ENCODE measurements at places on chromosomes 6 and 20.
A peak's percentile ranks its signal among the peaks of the same experiment; 100 is the strongest.

- H3K4me3 ChIP-seq = no peak overlapping the region
- H3K27me3 ChIP-seq = no peaks in the 10 kb centered on the region
- no peak overlapping the region for H3K27ac ChIP-seq
- no peak for DNase-seq
Observed at GRCh38 chr20:63752411-63753101, 13.0 kb downstream of the SLC2A4RG start.

DNA sequence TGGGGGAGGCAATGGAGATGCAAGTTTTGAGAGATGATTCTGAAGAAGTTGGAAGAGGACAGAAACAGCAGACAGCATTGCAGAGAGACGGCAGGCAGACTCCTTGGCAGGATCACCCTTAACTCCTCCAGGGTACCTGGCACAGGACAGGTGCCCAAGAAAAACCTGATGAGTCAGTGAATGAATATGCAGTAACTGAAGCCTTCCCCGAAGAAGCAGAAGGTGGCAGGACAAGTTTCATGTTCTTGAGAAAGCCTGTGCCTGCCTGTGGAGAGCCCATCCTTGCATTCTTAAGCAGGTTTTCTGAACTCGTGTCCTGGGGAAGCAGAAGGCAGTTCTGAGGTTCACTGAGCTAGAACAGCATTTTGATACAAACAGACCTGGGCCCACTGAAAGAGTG is 79.6 kb upstream of the SASH1 start:
- no peak for DNase-seq
- H3K36me3 ChIP-seq = no peaks in the 10 kb centered on the region
- H3K27ac ChIP-seq = no peak overlapping the region
- H3K4me3 ChIP-seq = no peak overlapping the region

DNA sequence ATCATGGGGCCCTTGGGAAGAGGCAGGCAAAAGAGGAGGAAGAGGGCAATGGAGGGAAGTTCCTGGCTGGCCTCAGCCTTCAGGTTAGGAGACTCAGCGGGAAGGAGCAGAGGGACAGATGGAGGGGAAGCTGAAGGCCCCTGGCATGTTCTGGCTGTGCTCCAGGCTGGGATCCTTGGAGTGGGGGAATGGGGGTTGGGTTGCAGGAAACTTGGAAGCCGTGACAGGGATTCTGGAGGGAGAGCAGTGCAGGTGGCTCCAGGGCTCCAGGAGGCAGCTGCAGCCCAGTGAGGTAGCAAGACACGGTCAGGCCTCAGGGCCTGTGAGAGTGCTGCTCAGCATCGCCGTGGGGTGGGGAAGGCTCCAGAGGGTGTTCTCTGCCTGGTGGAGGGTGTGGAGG is 64.6 kb upstream of the SCP2D1 start:
- H3K36me3 ChIP-seq = no peaks in the 10 kb centered on the region
- DNase-seq = no peak
- no peak overlapping the region for H3K4me3 ChIP-seq
- H3K27me3 ChIP-seq = no peaks in the 10 kb centered on the region

DNA sequence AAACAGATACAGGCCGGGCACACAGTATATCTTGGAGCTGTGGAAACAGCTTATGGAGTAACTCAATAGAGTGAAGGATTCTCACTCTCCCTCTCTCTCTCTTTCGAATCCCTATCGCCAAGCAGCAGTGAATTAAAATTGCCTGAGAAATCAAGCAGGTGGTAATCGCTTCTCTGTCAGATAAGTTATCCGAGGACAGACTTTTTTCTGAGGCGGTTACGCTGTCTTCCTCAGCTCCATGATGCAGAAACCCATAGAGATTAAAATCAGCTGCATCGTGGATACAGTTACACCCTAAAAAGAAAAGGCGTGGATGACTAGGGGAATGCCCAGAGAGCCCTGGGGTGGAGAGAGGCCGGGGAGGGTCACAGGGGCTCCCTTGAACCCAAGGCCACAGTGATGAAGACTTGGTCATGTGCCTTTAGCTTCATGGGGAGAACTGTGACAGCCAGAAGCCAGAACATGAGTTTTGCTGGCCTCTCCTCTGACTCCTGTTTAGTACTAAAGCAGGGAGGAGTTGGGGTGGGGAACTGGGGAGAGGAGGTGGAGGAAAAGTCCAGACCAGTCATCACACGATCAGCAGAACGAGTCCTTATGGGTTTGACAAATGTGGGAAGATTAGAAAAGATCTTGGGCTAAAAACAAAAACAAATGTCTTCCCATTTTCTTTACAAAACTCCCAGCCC is 138.8 kb upstream of the JARID2 start:
- no peak for DNase-seq
- no peak overlapping the region for H3K27ac ChIP-seq
- peaks cover 2% of the 10 kb centered on the region for H3K4me1 ChIP-seq

GRCh38 chr6:38169977-38170526 is 350.5 kb downstream of the ZFAND3 start:
- no peaks in the 10 kb centered on the region for H3K27me3 ChIP-seq
- no peaks in the 10 kb centered on the region for H3K36me3 ChIP-seq
- H3K4me1 ChIP-seq = no peaks in the 10 kb centered on the region
- no peak overlapping the region for H3K27ac ChIP-seq
- no peak overlapping the region for H3K4me3 ChIP-seq

DNA sequence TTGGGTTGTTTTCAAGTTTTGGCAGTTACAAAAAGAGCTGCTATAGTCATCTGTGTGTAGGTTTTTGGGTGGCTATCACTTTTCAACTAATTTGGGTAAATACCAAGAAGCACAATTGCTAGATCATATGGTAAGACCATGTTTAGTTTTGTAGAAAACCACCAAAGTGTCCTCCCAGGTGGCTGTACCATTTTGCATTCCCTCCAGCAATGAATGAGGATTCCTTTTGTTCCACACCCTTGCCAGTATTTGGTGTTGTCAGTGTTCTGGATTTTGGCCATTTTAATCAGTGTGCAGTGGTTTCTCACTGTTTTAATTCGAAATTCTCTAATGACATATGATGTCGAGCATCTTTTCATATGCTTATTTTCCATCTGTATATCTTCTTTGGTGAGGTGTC is 457.5 kb upstream of the ARID1B start:
- H3K27ac ChIP-seq = no peak overlapping the region
- no peak for DNase-seq
- no peak overlapping the region for H3K4me3 ChIP-seq
- H3K36me3 ChIP-seq = no peaks in the 10 kb centered on the region
- H3K4me1 ChIP-seq = no peaks in the 10 kb centered on the region
- no peaks in the 10 kb centered on the region for H3K27me3 ChIP-seq

DNA sequence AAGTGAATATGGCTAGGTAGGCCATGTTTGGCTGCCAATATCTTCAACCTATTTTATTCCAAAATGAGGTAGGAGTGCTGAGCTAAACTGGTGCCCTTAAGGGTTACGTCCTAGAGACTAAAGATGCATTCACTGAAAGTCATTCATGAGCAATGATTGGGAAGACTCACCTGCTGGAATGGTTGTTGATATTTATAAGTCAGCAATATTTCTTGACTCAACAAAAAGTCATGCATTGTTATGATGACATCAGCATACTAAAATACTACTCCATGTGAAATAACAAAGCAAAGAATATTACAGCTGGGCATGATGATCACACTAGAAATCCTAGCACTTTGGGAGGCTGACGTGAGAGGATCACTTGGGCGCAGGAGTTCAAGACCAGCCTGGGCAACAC is 17.6 kb upstream of the NUP153 start:
- H3K4me1 ChIP-seq = no peaks in the 10 kb centered on the region
- no peak overlapping the region for H3K4me3 ChIP-seq
- H3K27me3 ChIP-seq = peaks cover 12% of the 10 kb centered on the region
- no peaks in the 10 kb centered on the region for H3K36me3 ChIP-seq
- no peak for DNase-seq

GRCh38 chr6:37134036-37134395 is 35.9 kb upstream of the PIM1 start:
- no peaks in the 10 kb centered on the region for H3K36me3 ChIP-seq
- DNase-seq = no peak
- H3K4me1 ChIP-seq = peaks cover 21% of the 10 kb centered on the region
- no peak overlapping the region for H3K27ac ChIP-seq

GRCh38 chr20:24585796-24586522 is 116.5 kb downstream of the SYNDIG1 start:
- no peak overlapping the region for H3K27ac ChIP-seq
- H3K4me1 ChIP-seq = no peaks in the 10 kb centered on the region
- H3K27me3 ChIP-seq = no peaks in the 10 kb centered on the region
- H3K4me3 ChIP-seq = no peak overlapping the region

GRCh38 chr20:14643146-14643545 is 305.7 kb upstream of the FLRT3 start:
- no peak for DNase-seq
- H3K27ac ChIP-seq = no peak overlapping the region
- no peaks in the 10 kb centered on the region for H3K36me3 ChIP-seq

DNA sequence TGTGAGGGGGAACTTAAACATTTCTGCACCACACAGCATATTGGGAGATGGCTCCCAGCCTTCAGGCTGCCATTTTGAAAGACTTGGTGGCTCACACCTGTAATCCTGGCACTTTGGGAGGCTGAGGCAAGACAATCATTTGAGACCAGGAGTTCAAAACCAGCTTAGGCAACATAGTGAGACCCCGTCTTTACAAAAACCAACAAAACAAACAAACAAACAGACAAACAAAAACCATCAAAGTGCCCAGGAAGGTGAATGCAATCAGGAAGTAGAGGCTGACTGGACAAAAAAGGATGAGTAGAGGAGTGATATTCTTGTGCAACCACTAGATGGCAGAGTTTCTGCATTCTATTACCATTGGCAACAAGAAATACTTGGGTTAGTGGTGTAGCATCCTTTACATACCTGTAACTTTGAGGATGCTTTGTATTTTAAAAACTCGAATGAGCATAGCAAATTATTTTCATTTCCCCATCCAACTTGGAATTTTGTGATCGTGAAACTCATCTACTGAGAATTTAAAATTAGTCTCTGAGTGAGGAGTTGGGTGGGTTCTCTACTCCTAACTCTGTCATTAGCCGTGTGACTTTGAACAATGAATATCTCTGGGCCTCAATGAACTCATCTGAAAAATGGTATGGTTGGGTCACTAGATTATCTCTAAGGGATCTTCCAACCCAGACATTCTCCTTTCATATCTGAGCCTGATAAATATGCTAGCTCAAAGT is 84.4 kb downstream of the CRYBG1 start:
- no peaks in the 10 kb centered on the region for H3K36me3 ChIP-seq
- DNase-seq = peak; percentile 10
- H3K4me1 ChIP-seq = peaks cover 17% of the 10 kb centered on the region
- no peak overlapping the region for H3K4me3 ChIP-seq
- H3K27ac ChIP-seq = no peak overlapping the region

GRCh38 chr20:21026951-21027350 is 79.2 kb downstream of the LINC00237 start:
- no peaks in the 10 kb centered on the region for H3K36me3 ChIP-seq
- H3K27ac ChIP-seq = no peak overlapping the region
- H3K4me1 ChIP-seq = no peaks in the 10 kb centered on the region
- no peak for DNase-seq
- H3K27me3 ChIP-seq = no peaks in the 10 kb centered on the region

- no peaks in the 10 kb centered on the region for H3K27me3 ChIP-seq
- no peak for DNase-seq
- H3K4me3 ChIP-seq = no peak overlapping the region
- peaks cover 19% of the 10 kb centered on the region for H3K4me1 ChIP-seq
- H3K36me3 ChIP-seq = peaks cover 10% of the 10 kb centered on the region
Observed at GRCh38 chr6:42354702-42355101, 97.0 kb downstream of the TRERF1 start.
